ENCODE measurements at places on chromosomes 2 and 18.

DNA sequence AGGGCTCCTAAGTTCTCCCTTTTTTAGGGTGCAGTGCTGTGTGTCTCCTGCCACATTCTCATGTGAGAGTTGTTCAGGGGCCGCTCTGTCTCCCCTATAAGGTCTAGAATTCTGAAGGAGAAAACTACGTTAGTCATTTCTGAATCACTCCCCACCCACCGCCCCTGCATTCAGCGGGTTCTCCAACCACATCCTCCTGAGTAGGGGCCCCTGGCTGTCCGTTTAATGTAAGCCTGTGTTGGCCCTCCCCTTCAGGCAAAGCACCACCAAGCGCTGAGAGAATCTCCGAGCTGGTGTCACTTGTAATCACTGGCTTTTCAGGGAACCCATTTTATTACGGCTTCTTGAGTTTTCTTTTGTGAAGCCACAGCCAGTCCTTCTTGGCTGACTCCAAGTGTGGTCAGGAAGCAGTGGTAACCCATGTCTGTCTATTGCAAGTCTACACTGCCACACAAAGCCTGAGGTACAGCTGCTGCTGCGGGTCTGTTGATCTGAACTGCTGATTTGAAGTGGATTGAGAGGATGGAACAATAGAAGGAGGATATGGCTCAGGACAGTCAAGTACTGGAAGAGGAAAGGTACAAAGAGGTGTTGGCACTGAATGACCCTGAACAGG lies 16.9 kb downstream of the LCT start:
- DNase-seq: peak; percentile 14

DNA sequence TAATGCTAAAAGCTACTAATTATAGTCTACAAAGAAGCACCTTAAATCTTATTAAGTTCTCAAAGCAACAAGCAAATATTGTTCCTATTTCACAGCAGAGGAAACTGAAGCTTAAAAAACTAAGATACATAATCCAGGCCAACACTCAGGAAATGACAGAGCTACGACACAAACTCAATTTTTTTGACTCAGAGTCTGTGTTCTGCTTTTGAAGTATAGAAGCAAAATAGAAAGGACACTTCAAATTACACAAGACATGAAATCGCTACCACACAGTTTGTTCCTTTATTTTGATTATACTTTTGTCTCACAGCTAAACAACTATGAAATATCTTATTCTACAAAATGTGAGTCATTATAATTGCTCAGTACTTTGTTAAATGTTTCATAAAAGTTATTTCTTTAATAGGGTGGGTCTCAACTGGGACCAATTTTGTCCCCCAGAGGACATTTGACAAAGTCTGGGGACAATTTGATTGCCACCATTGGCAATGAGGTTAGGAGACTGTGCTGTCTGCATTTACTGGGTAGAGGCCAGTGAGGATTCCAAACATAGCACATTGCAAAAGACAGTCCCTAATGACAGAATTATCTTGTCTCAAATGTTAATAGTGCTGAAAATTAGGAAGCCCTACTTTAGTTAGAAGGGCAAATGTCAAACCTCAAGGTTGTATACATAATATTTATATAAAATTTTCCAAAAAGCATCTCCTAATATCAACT lies 101.5 kb upstream of the GRB14 start:
- DNase-seq: no peak

DNA sequence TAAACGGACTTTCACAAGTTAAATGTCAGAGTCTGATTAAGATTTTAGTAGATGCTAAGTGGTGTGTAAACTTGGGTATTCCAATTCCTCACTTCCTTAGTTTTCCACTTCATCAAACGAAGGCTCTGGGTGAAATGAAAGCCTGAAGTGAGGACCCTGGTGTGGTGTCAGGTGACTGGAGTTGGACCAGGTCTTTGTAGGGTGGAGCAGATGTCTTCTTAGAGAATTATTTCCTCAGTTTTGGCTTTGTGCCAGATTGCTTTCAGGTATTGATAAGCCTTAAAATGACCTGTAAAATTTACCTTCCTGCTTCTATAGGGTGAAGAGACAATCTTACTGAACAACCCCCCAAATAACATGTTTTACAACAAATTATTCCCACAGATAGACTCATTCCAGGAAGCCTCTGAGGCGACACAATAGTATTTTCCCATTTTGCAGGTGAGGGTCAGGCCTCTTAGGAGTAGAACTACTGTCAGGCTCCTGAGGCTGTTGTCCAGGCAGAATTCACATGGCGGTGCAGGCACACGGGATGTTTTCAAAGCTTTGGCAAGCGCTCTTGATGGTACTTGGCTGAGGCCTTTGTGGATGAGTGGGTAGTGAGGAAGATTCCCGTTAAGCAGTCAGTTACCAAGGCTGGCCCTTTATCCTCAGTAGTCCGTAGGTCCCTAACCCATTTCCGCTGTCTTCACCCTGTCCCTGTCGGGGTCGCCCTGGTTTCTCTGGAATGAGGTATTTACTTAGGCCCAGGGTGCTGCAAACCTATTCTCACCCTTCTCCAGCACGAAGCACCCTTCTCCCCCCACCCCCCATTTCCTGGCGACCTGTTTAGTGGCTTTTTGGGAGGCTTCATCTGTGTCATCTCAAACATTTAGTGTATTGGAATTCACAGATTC lies 6.6 kb downstream of the RPS7 start:
- no peak for DNase-seq

- no peak for DNase-seq
Observed at GRCh38 chr18:3251249-3251962, 3.8 kb downstream of the MYL12A start.

DNA sequence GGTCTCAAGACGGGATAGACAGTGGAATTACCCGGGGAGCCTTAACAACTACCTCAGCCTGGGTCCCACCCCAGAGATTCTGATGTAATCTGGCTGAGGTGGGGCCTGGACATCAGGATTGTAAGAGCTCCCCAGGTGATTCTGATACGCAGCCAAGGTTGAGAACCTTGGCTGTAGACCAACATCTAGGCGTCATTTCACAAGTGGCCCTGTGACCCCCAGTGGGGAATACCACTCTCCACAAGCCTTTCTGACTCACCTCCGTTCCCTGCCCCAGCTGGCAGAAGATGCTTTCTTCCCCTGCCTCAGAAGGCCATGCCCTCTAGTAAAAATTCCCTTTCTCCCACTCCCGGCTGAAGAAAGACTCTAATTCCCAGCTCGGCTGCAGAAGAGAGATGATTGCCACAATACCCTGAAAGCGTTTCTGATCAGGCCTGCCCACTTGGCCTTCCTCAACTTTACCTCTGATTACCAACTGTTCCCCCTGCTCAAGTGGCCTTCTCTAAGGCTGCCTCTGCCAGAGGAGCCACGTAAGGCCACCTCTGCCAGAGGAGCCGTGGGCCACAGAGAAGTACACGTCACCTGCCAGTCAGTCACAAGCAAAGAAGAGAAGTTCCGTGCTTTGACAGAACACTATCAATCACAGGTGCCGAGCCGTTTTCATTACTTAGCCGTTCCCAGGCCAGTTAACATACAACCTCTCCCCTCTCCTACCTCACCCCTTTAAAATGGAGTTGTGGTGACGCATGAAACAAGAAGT lies 116.8 kb upstream of the PKDCC start:
- no peak for DNase-seq

DNA sequence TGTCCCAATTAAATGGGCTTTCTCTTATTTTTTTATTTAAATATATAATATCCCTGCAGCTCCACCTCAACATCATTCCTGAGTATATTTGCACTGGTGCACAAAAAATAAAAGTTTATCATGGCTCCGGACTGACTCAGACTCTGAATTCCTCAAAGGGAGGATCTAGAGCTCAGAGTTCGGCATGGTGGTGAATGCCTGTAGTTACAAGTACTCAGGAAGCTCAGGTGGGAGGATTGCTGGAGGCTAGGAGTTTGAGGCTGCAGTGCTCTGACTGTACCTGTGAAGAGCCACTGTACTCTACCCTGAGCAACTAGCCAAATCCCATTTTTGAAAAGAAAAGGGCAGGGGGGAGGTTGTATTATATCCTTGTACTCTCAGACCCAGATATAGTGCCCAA lies 52.8 kb upstream of the NRXN1 start:
- no peak for DNase-seq

GRCh38 chr2:45130736-45131135 lies 121.5 kb upstream of the SIX2 start:
- DNase-seq: no peak

DNA sequence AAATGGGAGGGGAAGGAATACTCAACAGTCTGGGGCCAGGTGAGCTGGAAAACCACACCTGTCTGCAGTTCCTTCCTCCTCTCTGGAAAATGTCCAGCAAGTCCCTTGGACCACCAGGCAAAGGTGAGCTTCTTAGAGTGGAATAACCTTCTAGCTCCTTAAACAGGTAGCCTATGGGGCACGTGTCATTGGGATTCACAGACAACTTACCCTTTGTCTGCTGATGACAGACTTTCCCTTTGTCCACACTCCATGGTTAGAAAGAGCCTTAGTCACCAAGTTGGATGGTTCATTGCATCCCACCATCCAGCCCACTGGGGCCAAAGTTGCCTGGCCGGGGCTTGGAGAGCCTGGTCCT lies 98.0 kb upstream of the ITGA6 start:
- DNase-seq: no peak

GRCh38 chr2:54641988-54642387 lies 81.5 kb upstream of the EML6 start:
- DNase-seq: no peak

DNA sequence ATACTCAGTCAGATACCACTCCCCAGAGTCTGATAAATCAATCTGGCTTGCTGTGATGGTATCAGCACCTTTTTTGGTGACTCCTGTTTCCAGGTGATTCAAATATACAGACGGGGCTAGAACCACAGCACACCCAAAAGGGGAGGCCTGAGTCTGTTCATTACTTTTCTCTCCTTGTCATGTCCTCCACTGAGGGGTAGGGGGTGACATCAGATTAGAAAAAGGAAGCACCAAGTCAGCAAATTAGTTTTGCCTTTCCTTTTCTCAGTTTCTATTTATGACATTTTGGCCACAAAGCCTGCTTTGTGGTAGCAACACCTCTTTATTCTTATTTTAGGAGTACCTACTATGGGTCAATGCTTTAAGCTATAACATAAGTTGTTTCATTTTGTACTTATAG lies 127.4 kb downstream of the CCDC102B start:
- DNase-seq: no peak

GRCh38 chr2:9252002-9252357 lies 45.4 kb downstream of the ASAP2 start:
- no peak for DNase-seq

DNA sequence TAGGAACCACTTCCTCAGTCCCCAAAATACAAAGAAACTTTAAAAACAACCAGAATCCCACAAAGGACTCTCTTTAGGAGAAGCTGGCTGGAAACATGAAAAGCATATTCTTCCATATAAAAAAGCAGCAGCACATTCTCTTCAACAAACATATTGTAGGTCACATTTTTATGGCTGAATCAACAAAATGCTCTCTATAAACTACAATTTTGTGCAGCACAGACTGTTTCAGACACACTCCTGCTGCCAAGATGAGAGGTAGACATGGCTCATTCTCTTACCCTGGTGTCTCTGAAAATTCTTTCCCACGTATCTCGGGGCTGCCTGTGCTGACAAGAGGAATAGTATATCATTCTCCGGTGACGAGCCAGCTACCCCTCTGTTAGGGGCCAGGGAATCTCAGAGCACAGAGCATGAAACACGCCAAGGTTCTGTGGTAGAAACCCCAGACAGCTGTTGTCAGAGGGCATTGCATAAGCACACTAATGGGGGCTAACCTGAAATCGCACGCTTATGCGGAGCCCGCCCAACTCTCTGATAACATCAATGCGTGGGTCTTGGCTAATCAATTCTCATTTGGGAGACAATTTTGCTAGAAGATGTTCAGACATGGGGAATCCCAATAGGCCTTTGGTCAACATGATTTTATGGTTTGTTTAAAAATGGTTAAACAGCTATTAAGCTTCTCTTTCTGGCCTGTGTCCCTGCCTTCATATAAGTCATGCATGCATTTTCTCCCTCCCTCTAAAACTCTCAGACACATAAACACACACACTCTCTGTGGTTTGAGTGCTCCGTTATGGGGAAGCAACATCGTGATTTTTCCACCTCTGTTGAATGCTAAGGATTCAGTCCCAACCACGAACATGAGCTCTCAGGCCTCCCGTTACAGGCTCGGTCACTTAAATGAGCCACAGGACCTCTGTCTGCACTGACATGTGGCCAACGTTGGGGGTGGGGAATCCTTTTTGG lies 177.5 kb downstream of the INO80D start:
- no peak for DNase-seq

- DNase-seq: no peak
Observed at GRCh38 chr2:121634354-121635307, 14.6 kb downstream of the CLASP1 start.

Data from stimulated activated CD4-positive, alpha-beta T cell treated with anti-CD3 and anti-CD28 coated beads, Interleukin-15, amount 100 ng/mL, for 1 hour (primary cell).